ENCODE measurements at places on chromosomes 5 and 9.

GRCh38 chr9:72338631-72339030 is 26.4 kb downstream of the ZFAND5 start:
- no peak for DNase-seq

GRCh38 chr9:11103525-11103924 is 490.7 kb upstream of the PTPRD start:
- DNase-seq = no peak

GRCh38 chr9:38443181-38443580 is 18.9 kb upstream of the IGFBPL1 start:
- no peak for DNase-seq

DNA sequence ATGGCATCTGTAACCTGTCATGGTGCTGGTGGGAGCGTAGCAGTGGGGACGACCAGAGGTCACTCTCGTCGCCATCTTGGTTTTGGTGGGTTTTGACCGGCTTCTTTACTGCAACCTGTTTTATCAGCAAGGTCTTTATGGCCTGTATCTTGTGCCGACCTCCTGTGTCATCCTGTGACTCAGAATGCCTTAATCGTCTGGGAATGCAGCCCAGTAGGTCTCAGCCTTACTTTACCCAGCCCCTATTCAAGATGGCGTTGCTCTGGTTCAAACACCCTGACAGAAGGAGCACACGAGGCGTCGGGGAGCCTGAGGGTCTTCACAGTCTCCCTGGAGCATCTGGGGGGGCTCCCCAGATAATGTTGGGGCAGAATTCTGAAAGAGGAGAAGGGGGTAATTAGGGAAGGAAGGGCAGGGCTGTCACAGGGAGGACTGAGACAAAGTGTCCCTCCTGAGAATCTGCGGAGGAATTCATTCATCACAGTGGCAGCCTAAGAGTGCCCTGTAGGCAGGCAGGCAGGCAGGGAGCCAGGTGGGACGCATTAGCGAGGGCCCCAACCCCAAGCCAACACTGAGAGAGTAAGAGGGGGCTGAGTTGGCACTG is 21.3 kb upstream of the NCS1 start:
- DNase-seq = no peak

DNA sequence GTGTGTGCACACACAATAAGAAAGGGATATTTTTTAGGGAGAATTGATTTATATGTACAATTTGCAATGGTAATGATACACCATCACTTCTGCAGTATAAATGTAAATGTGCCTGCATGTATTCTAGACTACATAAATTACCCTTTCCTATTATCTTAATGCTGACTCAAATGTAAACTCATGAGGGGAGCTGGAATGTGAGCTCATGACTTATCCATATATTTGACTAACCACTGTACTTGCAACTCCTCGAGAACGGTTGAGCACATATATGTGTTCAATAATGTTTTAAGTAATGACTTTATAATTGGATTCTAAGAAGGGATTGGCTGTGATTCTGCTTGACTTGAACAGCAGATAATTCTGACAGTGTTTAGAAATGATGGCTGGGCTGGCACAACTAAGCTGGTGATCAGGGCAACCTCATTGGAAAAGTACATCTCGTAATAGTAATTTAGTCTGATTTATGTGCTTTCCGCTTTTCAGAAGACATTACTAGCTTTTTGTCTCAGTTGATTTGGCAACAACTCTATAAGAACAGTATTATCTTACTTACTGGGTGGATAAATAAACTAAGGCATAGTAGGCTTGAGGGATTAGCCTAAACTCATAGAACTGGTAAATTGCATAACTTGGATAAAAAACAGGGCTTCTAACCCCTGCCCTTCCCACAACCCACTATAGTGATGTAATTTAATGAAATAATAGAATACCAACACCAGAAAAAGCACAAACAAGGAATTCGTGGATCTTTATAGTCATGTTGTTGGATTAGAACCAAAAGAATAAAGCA is 130.2 kb upstream of the SPEF2 start:
- no peak for DNase-seq

- DNase-seq = no peak
These were observed 459.7 kb downstream of the BNC2 start for GRCh38 chr9:16410601-16411280.

GRCh38 chr9:134868751-134869553 is 11.7 kb upstream of the FCN2 start:
- DNase-seq = no peak

- DNase-seq = no peak
These were observed 56.5 kb downstream of the SLC22A5 start for GRCh38 chr5:132425975-132426524.

DNA sequence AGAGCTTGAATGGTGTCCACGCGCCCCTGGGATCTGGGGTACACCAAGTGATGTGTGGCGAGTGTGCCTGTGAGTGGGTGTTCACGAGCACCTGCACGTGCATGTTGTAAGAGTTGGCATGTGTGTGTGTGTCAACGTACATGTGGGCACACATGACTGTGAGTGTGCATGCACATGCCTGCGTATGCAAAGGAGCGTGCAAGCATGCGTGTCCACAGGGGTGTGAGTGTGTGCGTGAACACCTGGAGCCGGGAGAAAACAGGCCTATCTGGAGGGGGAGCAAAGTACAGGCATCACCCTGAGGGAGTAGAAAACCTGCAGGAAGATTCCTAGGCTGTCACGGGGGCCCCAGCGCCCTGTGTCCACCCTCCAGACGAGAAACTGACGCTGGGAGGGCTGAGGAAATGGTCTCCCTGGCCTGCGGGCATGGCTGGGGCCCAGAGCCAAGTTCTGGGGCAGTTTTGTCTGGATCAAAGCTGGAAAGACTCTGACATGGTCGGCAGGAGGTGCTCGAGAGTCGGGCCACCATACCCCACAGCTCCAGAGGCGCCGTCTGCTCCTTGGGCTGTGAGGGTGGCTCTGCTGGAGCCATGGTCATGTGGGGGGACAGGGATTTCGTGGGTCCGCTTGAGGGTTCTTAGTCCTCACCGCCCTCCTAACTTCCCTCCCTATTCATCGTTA is 31.8 kb downstream of the PTGES start:
- DNase-seq = no peak

GRCh38 chr5:26470439-26470838 is 567.9 kb downstream of the CDH9 start:
- no peak for DNase-seq

DNA sequence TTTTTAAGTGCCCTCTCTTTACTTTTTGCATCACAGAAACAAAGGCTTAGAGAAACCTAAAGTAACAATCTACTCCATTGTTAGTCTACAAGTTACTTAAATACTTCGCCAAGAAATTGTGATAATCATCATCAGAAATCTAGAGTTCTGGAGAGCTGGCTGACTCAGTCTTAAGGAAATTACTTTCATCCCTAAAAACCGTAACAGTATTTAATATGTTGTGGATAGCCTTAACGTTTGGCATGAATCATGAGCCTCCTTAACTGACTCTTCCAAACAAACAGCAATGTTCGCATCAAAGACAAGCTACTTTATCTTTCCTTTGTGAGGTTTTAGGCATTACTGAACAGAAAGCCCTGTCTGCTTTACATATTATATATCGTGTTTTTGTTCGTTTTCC is 128.7 kb downstream of the NIPBL start:
- DNase-seq = no peak

- no peak for DNase-seq
These were observed 1.5 kb downstream of the PCSK1 start for GRCh38 chr5:96431376-96432187.

- DNase-seq = no peak
These were observed 146.3 kb downstream of the RORB start for GRCh38 chr9:74643303-74643923.

DNA sequence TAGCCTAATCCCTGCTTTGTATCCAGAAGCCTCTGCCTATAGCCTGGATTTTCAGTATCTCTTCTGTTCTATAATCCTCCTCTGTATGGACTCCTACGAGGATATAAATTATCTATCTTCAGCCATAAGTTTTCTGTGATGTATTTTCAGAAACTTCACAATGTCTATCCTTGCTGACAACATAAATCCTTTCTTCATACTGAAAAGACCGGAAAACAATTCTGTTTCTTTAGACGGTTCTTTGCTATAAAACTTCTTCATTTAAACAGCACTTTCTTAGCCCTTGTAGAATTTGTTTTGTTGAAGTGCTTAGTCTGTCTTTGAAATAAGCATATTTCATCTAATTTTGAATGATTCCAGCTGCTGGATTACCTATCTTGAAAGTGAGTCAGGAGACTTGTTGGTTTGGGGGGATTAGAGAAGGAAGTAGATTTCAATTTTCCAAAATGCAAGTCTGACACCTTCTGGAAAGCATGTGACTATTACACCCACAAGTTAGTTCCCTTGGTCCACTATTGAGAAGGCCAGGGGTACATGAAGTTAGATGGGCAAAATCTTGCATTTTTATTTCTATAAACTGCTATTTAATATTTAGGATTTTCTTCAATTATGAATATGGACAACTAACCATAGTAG is 96.3 kb upstream of the RANBP3L start:
- DNase-seq = no peak

- no peak for DNase-seq
These were observed 261.8 kb upstream of the TNC start for GRCh38 chr9:115379719-115380118.

- no peak for DNase-seq
These were observed 72.7 kb downstream of the MTRR start for GRCh38 chr5:7941692-7942091.

- no peak for DNase-seq
These were observed 61.4 kb downstream of the FAM78A start for GRCh38 chr9:131214876-131215275.

GRCh38 chr9:83473488-83473971 is 64.7 kb downstream of the FRMD3 start:
- DNase-seq = no peak

- DNase-seq = no peak
These were observed 19.2 kb downstream of the MARCHF3 start for GRCh38 chr5:127011153-127011552.

- DNase-seq = no peak
These were observed 7.1 kb downstream of the CCDC69 start for GRCh38 chr5:151216781-151217180.

DNA sequence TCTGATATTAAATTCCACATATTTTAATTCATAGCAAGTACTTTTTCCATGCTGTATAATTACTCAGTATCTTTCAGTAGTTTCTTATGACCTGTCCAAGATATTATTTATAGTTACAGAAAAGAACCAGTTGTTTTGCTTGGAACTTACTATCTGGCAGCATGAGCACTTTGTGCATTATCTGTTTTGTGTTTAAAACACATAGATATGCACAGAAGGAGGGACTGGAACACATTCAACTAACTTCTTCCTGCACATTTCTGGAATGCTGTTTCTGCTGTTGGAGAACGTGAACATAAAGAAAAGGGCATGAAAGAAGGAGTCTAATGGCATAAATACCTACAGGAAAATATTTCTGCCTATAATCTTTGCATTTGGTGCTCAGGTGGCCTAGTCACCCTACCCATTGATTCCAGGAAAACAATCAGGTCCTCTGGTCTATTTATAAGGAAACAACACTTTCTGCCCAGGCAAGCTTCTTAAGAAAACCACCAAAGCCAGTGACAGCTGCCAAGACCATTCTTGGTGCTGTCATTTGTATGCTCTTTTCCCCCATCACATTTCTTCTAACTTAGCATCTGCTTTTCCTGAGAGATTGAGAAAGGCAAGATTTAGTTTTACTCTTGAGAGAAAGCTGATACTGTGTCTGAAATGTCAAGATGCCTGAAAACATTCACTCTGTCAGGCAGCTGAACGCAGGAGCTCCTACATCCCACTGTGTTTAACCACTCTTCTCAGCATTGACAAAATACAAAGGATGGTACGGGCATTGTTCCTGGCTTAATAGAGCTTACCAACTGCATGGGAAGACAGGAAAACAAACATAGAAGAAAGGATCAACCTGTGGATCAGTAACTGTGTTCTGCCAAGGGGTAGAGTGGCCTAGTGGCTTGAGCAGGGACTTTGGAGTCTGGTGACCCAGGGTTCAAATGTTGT is 40.3 kb downstream of the RAB3C start:
- DNase-seq = no peak

DNA sequence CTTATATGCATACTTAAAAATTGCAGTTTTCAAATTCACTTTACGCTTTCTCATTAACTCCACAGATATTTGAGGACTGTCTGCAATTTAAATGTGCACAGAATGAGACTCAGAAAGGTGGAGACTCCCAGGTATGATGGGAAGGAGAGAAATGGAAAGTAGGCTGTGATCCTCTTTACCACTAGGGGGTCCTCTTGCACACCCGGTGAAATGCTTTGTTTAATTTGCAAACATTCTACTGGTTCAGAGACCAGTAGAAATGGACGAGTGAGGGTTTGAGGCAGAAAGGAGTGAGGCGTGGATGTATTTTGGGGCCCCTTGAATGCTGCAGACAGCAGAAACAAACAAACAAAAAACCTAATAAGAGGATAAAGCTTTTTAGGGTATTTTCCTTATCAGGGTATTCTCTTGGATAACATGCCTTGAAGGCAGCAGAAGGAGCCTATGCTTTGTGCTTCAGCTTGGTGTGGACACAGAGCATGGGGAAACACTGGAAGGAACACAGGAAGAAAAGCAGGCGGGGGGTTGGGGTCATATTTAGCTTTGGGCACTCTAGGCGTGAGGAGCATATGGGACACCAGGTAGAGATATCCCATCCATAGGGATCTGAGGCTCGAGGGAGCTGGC is 410.1 kb downstream of the DMRT2 start:
- DNase-seq = no peak

GRCh38 chr5:148791334-148791667 is 35.1 kb upstream of the ADRB2 start:
- DNase-seq = no peak

DNA sequence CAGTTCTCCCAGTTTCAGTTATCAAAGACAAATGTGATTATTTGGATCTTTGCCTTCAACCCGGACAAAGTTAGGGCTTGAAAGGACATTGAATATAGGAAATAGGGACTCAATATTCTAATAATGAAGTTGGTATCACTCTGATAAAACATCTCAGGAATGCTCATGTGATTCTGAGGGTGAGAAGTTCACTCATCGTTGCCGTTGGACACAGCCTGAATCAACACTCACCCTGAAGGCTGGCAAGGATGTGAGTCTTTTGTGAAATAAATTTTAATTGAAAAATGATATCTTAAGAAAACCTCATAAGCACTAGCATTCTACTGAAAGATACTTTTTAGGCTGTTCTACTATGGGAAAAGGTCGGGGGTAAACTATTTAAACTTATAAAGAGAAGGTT is 44.8 kb upstream of the C9orf72 start:
- DNase-seq = no peak
